ENCODE measurements at places on chromosomes 1 and 21.

GRCh38 chr1:237976331-237976730 is 85.6 kb upstream of the ZP4 start:
- DNase-seq, result no peak

GRCh38 chr1:92961896-92962752 is 862 bp upstream of the DIPK1A start:
- peak; percentile 83 for DNase-seq

- no peak for DNase-seq
Observed at GRCh38 chr21:38751379-38752050, 54.2 kb upstream of the ETS2 start.

DNA sequence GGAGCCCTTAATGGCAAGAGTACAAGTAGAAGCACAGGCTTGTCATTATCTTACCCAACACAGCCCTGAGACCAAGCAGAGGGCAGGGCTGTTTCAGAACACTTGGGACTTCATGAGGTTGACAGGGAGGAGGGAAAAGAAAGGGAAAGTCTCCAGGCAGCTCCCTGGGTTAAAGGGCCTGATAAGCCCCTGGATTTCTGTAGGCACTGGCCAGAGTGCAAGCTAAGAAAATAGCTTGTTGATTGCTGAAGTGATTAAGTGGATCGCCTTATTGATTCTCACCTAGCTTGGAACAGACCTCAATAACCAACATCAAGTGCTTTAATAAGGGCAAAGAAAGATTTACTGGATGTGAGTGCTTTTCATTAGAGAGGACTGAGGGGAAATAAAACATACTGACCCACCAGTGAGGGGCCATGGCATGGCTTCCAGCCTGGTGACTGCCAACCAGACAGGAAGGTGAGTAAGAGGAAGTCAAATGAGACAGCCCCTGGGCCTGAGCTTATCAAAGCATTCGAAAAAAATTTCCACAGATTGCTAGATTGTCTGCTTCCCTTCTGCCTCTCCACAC is 121.4 kb upstream of the NFIA start:
- DNase-seq, result peak; percentile 22

DNA sequence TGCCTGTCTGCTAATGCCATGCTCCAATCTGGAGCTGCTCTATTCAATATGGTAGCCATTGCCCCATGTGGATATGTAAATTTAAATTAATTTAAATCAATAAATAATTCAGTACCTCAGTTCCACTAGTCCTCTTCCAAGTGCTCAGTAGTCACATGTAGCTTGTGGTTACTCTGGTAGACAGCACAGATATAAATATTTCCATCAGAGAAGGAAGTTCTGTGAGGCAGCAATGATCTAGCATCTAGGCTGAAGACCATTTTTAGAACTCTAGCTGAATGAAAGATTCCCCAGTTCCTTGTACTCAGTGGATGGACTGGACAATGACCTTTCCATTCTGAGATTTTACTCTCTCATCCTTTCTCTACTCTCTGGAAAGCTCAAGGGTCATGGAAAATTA is 25.8 kb upstream of the CAPZB start:
- no peak for DNase-seq

GRCh38 chr21:32181457-32181856 is 97.4 kb downstream of the MIS18A start:
- DNase-seq, result no peak

GRCh38 chr1:76759171-76759860 is 108.0 kb upstream of the ST6GALNAC5 start:
- no peak for DNase-seq

DNA sequence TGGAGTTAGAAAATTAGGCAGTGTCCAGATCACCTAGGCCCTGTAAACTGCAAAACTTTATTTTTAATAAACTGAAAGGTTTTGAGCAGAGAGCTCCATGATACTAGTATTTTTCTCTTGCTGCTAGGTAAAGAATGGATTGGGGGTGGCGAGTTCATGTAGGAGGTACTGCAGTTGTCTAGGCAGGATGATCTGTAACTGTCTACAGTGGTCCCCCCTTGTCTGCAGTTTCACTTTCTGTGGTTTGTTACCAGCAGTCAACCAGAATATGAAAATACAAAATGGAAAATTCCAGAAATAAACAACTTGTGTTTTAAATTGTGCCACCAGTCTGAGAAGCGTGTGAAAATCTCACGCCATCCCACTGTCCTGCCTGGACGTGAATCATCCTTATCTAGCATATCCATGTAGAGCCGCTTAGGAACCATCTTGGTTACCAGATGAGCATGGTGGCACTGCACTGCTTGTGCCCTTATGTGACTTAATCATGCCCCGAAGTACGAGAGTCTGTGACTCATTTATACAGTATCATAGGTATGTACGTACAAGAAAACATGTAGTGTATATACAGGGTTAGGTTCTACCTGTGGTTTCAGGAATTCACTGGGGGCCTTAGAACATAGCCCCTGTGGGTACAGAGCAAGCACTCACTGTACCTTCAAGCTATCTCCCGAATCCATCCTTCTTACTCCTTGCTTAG is 94.2 kb downstream of the AHCTF1 start:
- DNase-seq, result peak; percentile 3

- no peak for DNase-seq
Observed at GRCh38 chr1:167833904-167834303, 80.0 kb downstream of the ADCY10 start.

GRCh38 chr1:230572121-230573105 is 69.9 kb upstream of the COG2 start:
- DNase-seq, result no peak

DNA sequence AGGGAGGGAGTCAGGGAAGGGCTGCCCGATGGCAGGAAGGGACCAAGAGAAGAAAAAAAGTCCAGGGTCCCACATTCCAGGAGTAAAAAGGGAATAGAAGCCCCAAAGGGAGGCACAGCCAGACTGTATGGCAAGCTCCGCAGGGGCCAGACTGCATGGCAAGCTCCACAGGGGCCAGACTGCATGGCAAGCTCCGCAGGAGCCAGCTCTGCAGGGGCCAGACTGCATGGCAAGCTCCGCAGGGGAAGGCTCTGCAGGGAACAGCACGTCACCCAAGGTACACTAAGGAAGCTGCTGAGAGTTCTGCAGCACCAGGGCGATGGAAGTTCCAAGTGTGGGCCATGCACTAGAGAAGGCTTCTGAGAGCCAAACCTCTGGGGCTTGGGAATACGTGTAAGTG is 156.7 kb upstream of the ARHGEF16 start:
- DNase-seq, result no peak

DNA sequence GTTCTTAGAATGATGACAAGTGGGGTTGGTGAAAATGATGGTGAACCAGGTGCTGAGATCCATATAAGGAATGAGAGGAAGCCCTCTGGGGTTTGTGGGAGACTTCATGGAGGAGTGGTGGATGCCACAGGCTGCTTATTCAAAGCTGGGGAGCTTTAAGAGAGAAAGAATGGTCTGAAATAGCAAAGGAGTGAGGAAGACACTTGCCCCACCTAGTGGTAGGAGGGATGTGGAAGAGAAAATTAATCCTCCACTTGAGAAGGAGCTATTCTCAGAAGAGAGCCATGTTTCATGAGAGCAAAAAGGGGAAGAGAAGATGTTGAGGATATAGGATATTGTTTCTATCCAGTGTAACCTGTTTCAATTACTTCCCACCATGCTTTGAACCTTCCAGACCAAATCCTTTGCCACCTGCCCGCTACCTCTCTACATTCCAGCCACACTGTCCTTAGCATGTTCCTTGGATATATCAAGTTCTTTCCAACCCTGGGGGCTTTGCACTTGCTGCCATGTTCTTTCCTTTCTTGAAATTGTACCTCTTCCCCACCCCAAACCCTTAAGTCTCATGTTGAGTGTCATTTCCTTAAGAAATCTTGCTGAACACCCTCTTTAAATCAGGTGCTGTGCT is 19.6 kb upstream of the ZNF648 start:
- DNase-seq, result peak; percentile 11

DNA sequence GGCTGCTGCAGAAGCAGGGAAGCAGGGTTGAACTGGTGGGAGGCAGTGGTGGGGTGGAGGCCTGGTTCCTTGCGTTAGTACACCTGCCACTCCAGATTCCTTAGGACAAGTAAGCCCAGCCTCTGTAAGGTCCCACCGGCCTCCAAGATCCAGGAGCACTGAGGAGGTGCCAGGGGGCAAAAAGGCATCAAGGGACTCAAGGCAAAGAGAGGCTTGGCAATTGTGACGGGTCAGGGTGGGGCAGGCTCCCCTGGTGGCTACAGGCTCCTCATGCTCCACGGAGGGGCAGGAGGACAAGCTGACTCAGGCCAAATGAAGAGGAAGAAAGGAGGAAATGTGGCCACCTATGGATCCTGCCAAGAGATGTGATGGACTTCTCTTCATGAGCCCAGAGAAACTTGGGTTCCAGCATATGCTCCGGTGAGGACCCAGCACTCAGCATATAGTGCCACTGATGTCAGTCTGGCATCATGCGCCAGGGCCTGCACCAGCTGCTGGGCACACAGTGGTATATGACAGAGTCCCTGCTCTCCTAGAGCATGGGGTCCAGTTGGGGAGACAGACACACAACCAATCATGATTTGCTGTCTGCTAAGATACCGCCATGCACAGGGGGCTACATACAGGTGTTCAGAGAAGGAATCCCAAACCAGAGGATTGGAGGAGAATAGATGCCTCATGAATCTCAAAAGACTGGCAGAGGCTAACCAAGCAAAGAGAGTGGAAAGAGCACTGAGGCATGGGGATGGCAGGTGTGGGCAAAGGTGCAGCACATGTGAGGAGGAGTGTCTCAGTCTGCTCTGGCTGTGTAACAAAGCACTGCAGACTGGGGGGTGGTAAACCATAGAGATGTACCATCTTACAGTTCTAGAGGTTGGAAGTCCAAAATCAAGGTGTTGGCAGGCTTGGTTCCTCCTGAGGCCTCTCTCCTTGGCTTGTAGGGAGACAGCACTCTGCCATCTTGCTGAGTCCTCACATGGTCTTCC is 249.7 kb downstream of the RHOU start:
- no peak for DNase-seq

GRCh38 chr1:107110326-107110725 is 30.5 kb upstream of the NTNG1 start:
- peak; percentile 72 for DNase-seq

- DNase-seq, result no peak
Observed at GRCh38 chr1:22332424-22332717, 119.3 kb upstream of the ZBTB40 start.

GRCh38 chr21:43015906-43016540 is 41.7 kb downstream of the PKNOX1 start:
- DNase-seq, result no peak

DNA sequence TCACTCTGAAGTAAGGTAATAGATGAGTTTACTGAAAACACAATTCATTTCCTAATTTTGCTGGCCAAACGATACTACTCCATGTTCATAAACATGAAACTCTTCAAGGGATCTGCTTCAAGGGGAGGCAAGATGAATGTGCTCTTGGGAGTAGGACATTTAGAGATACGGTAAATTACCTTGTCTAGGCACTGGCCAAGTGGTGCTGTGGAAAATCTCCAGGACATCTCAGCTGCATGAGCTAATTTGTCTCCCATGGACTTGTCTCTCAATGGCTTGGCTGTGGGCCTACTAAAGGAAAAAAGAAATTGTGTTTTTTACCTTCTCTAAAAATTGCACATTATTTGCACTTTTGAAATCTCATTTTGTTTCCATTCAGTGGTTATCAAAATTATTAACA is 780.6 kb downstream of the LTN1 start:
- DNase-seq, result no peak

DNA sequence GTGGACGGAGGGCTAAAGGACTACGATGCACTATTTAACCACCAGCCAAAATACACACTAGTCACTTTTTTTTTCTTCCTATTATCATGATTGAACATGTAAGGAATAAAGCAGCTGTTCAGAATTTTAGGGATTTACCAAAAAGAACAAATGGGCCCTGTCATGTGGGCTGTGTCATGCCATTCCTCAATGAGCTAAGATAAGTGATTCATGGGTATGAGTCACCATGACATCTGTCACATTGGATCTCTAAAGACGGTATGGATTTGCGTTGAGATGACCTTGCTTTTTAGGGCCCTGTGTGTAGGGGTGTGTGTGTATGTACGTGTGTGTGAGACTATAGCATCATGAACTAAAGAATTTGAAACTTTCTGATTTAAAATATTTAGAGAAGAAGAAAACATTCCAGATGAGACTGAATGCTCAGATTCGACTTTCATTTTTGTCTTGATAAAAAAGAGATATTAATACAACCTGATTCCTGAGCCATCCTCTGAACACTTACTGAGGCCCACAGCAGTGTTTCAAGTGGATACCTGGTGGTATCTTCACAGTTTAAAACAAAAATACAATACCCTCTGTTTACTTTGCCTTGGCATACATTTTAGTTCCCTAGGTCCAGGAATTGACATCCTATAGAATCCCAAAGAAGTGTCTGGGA is 246.1 kb upstream of the DUSP10 start:
- DNase-seq, result peak; percentile 78
